Stimulated activated CD8-positive, alpha-beta memory T cell treated with anti-CD3 and anti-CD28 coated beads, Interleukin-12 subunit alpha, Interleukin-12 subunit beta, amount 100 ng/mL, for 4 hours (primary cell): ENCODE measurements at places on chromosomes 12 and 14.

DNA sequence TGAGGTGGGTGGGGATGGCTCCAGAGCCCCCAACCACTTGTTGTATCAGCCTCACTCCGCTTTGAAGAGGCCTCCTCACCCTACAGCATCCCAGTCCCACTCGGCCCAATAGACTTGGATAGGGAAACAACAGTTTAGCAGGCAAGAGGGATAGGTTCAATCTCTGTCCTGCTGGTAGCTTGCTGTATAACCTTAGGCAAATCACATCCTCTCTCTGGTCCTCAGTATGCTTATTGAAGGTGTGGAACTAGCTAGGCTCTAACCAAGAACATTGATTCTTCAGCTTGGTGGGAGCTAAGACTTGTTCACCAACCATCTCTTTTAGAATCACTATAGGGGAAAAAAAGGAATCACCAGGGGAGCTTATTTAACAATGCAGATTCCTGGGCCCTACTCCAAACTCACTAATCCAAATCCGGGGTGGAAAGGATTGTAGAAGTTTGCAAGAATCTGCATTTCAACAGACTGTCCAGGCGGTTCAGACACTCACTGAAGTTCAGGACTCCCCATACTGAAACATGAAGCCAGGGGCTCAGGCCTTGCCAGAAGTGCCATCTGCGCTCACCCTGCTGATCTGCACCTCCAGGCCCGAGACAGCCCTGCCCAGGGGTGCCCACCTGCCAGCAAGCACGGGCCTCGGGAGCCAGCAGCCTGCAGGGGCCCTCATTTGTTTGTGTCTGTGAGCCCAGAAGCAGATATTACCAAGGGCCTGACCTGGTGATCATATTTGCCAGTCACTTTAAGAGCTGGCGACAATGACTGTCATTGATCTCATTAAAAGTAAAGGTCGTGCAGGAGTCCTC, 113.0 kb downstream of the ADCK1 start:
- DNase-seq = no peak

- no peak for DNase-seq
Measured at GRCh38 chr12:78870539-78870938, 6.0 kb downstream of the SYT1 start.

DNA sequence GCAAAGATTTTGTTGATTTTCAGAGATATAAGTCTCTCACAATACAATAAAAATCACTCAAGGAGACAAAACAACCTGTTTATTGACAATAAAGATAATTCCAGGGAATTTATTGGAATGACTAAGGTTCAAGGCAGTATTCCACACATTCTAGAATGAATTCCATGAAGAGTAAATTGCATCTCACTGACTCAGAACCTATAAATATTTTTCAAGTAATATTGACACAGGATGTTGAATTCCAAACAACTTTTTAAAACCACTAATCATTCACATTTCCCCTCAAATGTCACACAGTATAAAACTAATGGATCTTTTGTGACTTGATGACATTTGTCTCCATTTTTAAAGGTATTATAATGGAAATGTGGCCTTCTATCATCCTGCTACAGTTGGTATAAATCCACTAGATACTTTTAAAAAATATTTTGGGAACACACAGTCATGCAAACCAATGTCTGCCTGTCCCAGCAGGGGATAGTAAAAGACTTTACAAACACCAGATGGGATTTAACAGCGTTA, 42.1 kb upstream of the LGR5 start:
- no peak for DNase-seq

DNA sequence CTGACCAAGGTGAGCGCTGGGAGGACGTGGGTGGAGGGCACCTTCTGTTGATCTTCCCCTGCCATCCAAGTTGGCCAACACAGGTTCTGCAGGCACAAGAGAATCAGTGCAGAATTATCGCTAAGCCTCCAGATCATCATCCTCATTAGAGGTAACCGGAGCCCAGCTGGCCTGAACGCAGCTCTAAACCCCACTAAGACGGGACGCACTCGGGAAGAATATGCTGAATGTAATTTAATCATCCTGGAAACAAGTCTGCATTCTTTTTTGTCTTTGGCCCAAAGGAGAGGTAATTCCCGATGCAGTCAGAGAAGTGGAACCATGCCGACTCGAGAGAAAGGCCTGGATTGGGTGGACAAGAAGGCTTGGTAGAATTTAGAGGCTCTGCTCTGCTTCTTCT, 111.0 kb upstream of the GSC start:
- no peak for DNase-seq

DNA sequence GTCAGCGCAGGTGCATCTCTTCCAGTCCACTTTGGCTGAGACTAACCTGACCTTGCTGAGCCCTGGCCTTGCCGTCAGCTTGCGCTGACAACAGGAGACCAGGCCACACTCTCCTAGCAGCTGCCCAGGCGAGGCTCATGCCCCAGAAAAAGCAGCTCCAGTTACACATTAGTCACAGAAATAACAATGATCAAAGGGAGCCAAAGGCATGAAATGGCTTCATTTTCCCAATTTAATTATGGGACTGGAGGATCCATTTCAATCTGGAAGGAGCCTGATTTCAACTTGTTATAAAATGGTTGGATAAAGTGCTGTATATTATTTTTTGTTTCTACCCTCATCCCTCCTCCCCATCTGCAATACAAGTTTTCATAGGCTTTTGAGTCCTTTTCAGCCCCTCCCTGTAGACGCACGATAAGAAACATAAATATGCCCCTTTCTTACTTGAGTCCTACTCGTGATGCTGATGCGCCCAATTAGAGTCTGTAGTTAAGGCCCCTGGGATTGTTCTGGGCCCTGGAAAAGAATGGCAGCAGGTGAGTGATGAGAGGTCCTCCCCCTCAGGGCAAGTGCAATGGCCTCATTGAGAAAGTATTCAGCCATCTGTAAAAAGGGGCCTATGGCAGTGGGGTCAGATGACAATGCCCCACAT, 376.0 kb downstream of the C12orf75 start:
- DNase-seq = no peak

GRCh38 chr12:2451025-2451424, 343.7 kb upstream of the FKBP4 start:
- no peak for DNase-seq

- no peak for DNase-seq
Measured at GRCh38 chr14:61569812-61570548, 125.3 kb upstream of the HIF1A start.

GRCh38 chr14:104164512-104164911, 26.1 kb downstream of the KIF26A start:
- DNase-seq = no peak

- no peak for DNase-seq
Measured at GRCh38 chr12:27020761-27021160, 1.6 kb upstream of the MED21 start.

DNA sequence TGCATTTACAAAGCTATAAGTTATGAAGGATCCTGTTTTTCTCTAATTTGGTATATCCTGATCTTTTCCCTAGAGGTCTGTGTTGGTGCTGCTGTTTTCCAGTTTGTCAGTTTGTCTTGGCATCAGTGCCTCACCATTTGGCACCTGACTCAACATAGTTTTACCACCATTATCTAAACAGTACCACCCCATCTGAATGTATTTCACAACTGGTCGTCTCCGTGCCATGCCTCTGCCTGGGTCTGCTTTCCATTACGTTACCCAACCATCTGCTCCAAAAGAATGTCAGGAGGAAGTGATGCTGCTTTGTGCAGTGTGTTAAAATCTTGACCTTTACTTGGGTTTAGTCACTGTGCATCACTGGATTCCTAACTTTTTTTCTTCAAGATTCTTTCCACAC, 129.3 kb upstream of the RASSF8 start:
- DNase-seq = no peak

GRCh38 chr12:25069224-25069623, 120.3 kb upstream of the BCAT1 start:
- no peak for DNase-seq

DNA sequence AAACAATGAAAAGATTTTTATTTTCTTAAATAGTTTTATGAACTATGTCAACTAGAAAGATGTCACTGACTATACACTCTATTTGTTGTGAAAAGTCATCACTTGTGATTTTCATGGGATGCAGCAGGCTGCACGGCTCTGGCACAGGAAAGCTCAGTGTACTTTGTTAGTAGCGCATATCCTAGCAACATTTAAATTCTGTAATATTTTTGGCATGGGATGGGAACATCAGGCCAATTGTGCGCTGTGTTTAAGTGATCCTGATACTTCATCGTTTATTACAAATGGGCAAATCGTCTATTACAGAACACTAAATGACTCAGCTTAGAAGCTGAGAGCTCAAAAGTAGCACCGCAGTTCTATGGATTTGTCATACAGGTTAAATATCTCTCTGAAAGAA, 60.7 kb upstream of the SAV1 start:
- no peak for DNase-seq

DNA sequence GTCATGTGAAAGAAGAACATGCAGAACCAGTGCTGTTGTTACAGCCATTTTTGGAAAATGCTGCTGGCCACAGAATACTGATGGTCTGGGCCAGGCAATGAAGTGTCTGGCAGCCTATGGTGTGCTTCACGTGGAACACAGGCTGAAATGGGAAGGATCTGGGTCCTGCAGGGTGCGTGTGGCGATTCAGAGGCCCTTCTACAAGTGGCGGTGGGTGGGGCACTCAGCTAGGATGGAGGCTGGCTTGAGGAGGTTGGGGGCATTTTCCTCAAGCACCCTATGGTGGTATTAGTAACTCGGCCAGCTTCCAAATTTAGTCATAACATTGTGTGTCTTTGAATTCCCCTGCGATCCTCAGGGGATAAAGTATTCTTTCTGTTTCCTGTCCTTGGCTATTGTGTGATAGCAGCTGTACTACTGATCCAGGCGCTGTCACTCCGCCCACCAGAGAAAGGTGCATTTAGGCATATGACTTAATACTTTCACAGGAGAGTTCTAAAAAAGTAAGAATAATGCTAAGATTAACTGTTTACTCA, 9.2 kb upstream of the RAD52 start:
- DNase-seq = no peak

DNA sequence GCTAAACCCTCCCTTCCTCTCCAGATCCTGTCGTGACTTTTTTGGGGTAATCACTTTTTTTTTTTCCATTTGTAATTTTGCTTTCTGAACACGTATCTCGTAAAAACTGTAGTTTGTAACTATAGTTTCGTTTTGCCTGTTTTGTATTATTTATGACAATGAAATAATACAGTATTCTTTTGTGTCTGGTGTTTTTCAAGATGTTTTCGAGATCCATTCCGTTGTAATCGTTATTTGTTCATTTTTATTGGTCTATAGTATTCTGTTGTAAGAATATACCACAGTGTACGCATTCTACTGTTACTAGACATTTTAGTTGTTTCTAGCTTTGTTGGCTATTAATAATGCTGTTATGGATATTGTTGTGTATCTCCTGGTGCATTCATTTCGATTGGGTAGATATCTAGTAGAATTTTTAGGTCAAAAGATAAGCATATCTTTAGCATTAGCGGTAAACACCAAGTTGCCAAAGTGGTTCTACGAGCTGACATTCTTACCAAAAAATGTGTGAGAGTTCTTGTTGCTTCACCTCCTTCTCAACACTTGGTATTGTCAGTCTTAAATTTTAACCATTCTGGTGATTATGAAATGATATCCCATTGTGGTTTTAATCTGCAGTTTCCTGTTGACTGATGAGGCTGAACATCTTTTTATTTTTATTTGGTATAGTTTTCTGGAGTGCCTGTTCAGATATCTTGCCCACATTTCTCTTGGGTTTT, 92.3 kb upstream of the EVL start:
- DNase-seq = no peak

DNA sequence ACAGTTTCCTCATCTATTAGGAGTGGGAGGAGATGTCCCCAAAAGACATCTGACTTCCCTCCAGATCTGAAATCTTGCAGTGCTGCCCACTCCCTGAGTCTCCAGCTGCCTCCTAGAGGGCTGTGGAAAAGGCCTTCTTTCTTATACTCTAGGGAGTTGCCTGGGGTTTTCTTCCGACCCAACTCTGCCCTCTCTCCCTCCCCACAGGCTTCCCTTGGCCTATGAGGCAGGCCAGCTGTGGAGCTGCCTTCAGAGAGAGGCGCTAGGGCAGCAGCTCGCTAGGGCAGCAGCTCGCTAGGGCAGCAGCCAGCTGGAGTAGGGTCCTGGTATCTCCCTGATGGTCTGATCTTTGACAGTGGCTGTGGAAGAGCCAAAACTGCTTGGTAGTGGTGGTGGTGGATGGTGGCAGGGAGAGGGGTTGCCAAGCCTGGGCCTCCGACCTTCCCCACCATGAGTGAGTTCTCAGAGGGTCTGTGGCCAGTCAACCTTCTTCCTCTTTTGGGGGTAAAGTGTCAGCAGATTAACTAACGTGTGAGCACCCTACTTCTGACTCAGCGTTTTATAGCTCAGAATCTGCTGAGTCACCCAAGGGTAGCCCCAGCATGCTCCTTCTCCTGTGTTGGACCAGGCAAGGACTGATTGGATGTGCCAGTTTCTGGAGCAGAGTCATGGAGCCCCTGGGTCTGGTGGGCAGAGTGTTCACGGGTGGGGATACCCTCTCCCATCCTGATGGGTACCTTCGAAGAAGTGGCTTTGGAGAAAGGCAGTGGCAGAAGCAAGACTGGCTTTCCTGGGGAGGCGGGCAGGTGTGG, 2.3 kb downstream of the SLC48A1 start:
- no peak for DNase-seq

- no peak for DNase-seq
Measured at GRCh38 chr14:67641902-67642749, 22.4 kb downstream of the ARG2 start.

- no peak for DNase-seq
Measured at GRCh38 chr14:33880330-33880729, 70.5 kb downstream of the EGLN3 start.

GRCh38 chr14:83706231-83706954, 1823.6 kb upstream of the FLRT2 start:
- DNase-seq = no peak

DNA sequence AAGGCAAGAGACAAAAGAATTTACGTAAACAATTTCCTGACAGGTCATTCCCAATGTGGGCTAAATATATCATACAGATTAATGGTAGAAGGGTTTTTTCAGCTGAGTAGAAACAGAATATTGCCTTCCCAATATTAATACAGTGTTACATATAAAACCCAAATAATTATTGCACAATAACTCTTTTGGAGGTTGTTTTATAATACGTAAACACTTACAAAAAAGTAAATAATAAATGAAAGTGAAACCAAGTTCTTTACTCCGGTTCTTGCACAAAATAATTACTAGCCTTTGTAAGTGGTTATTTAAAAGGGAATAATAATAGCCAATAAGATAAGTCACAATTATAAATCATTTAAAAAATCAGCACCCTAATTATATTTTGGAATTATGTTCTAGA, 118.6 kb upstream of the SSTR1 start:
- DNase-seq = no peak

DNA sequence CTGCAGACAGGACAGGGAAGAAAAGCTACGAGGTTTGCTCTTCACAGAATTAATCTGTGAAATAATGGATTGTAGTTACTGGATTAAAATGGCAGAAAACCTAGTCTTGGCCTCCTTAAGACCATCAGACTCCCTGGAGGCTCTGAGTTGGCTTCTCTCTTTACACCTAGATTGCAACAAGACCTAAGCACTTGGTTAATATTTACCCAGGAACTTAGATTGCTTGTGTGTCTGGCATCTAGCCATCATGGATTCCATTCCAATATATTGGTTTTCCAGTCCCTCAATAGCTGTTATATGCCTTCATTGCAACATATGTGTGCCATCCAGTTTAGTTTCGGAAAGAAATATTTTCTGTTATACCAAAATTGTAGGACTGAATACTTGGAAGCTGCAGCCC, 1.9 kb upstream of the GTF2A1 start:
- no peak for DNase-seq
